Activated T-helper 17 cell treated with anti-CD3 and anti-CD28 coated beads, Interleukin-2, amount 50 U/mL, for 72 hours (primary cell): ENCODE measurements at places on chromosomes 3 and 15.

DNA sequence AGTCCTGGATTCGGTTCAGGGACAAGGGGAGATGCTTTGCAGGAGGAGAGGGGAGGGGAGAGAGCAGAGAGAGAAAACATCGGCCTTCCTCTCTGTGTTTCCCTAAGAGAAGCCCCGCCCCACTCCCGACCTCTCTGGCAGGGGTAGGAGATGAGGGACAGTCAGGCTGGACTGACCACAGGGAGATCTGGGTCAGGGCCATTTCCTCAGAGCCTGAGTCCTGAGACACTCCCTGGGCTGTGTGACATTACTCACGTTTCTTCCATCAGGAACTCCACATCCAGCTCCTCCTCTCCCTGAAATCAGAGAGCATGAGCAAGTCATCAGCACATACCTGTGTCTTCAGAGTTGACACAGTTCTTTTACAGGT lies 9.1 kb downstream of the PLA2G4D start:
- ATAC-seq, result no peak

GRCh38 chr15:44719293-44719999 lies 8.1 kb downstream of the B2M start:
- peak; percentile 79 for ATAC-seq

GRCh38 chr15:65083262-65083701 lies 6.7 kb downstream of the KBTBD13 start:
- ATAC-seq, result no peak

DNA sequence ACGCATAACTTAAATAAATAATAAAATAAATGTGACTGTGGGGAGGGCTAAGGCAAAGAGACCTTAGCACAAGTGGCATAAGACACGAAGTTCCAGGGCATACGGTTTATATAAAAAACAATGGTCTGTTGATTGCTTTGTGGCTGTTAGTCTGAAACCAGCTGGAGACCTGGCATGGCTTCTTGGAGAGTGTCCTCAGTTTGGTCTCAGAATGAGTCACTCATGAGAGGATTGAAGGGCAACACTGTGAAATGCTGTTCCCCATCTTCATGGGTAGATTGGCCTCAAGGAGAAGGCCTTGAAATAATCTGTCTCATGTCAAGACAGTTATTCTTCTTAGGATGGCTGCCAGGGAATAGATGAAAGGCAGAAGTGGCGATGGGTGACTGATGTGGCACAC lies 62.2 kb downstream of the SOX2 start:
- no peak for ATAC-seq

DNA sequence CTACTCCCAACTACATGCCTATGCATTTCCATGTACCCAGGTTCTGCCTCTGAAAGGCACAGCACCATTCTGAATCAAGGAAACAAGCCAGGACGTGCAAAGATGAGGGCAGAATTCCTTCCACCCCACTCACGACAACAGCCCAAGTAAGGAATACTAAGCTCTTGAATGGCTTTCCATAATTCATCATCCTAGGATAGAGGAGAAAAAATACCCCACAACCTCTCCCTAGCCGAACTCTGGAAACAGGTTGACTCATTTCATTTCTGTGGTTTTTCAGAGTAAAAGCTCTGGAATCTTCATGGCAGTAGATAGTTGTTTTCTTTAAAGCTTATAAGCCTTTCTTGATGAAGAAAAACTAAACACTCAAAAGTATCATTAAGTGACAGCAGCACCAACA lies 77.8 kb downstream of the PDZRN3 start:
- ATAC-seq, result no peak

- no peak for ATAC-seq
These were observed 189.3 kb downstream of the NFKBIZ start for GRCh38 chr3:102038477-102039142.

DNA sequence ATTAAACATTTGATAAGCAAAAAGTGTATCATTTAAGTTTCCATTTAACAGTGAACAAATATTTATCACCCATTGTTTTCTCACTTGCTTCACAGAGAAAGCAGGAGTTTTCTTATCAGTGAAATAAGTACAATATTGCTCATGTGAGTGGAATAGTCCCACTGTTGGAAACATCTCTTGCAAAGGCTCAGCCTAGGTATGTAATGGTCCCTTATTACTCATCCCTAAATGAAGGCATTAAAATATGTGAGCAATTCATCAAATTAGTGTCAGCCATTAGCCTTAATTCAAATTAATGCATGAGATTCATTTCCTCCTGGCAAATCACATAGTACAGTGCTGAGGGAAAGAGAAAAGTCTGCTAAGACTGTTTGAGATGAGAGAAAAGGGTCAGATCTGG lies 9.6 kb upstream of the FMN1 start:
- no peak for ATAC-seq

DNA sequence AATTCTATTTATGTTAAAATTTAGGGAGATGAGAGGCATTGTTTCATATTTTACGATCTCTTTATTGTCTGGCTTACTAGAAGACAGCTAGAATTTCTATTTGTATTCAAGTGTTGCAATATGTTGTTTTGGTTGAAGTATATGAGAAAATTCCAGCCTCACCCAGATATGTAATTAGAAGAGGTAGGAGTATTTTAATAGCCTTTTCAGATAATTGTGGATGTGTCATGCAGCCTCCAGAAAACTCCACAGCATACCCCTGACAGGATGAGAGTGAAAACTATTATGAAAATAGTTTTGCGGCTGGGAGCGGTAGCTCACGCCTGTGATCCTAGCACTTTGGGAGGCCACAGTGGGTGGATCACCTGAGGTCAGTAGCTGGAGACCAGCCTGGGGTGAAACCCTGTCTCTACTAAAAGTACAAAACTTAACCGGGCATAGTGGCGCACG lies 21.5 kb upstream of the USP3 start:
- no peak for ATAC-seq
